ENCODE measurements at places on chromosomes 7 and 10. TPM values are rescaled to one million over a fixed set of nuclear protein-coding genes. Genes with fewer than 3 reads are reported as not detected.
A peak's percentile ranks its signal among the peaks of the same experiment; 100 is the strongest.

- H3K27me3 ChIP-seq = 0 out of 2 replicates have a peak, but pooled peaks cover 2% of the 10 kb centered on the region
- no peaks in the 10 kb centered on the region for H3K36me3 ChIP-seq
- peak; percentile 42 for DNase-seq
- H3K4me3 ChIP-seq = no peak overlapping the region
- H3K27ac ChIP-seq = no peak overlapping the region
These were observed 92.9 kb downstream of the CPED1 start for GRCh38 chr7:121081327-121081936.

GRCh38 chr10:117612113-117612512 is 69.6 kb downstream of the EMX2 start:
- no peaks in the 10 kb centered on the region for H3K27me3 ChIP-seq
- no peak for DNase-seq
- no peak overlapping the region for H3K4me3 ChIP-seq
- no peaks in the 10 kb centered on the region for H3K4me1 ChIP-seq

C10orf62 gene
- total RNA-seq = not detected

- no peaks in the 10 kb centered on the region for H3K27me3 ChIP-seq
- no peaks in the 10 kb centered on the region for H3K36me3 ChIP-seq
- H3K27ac ChIP-seq = peak overlapping the region; percentile 19
- DNase-seq = no peak
These were observed 8.9 kb downstream of the LCOR start for GRCh38 chr10:96840841-96841518.

GIMAP1 gene
- total RNA-seq = 0.05 TPM

GRCh38 chr10:76398043-76398710 is 966.8 kb downstream of the LRMDA start:
- no peaks in the 10 kb centered on the region for H3K27me3 ChIP-seq
- no peak for DNase-seq
- no peaks in the 10 kb centered on the region for H3K36me3 ChIP-seq

Data from Panc1 (cell line).